ENCODE measurements at places on chromosomes 2 and 18. TPM values are rescaled to one million over a fixed set of nuclear protein-coding genes. Genes with fewer than 3 reads are reported as not detected.

DNA sequence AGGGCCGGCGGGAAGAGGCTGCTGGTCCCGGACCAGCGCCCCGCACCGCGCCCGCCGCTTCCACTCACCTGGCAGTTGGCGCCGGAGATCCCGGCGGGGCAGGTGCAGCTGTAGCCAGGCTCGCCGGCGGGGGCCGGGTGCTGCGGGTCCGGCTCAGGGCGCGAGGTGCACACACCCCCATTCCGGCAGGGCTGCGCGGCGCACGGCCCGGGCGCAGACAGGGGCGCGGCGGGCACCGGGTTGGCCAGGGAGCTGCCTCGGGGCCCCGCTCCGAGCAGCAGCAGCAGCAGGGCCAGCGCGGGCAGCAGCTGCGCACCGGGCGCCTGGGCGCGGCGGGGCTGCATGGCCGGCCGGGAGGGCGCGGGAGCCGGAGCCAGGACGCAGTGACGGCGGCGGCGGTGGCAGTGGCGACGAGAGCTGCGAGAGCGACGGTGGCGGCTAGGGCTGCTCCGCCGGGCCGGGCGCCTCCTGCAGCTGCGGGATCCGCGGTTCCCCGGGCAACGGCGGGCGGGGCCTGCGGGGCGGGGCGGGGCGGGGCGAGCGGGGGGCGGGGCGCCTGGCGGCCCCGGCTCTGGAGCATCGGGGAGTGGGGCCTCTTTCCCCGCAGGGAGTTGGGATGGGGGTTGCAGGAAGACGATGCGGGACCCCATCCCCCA lies at the start of gene DNER:
TSS of gene DNER (minus strand) at position 476 of the 656 bp plus-strand sequence. CDS start at position 344, 132 bp downstream.
- DNase-seq: no peak
- H3K27ac ChIP-seq: no peak within 1 kb of the TSS
- no peaks in the 10 kb centered on the region for H3K36me3 ChIP-seq
- H3K4me3 ChIP-seq: peak within 1 kb of the TSS; percentile 67
- H3K4me1 ChIP-seq: peaks cover 19% of the 10 kb centered on the region

GRCh38 chr2:236561874-236562273 lies 7.8 kb upstream of the ACKR3 start:
- H3K27me3 ChIP-seq: no peaks in the 10 kb centered on the region
- DNase-seq: no peak
- peaks cover 1% of the 10 kb centered on the region for H3K4me1 ChIP-seq
- no peaks in the 10 kb centered on the region for H3K36me3 ChIP-seq
- H3K4me3 ChIP-seq: no peak overlapping the region
- H3K27ac ChIP-seq: no peak overlapping the region

- H3K27ac ChIP-seq: peak overlapping the region; percentile 78
- DNase-seq: peak; percentile 39
- H3K27me3 ChIP-seq: no peaks in the 10 kb centered on the region
- H3K4me3 ChIP-seq: peak overlapping the region; percentile 83
- no peaks in the 10 kb centered on the region for H3K36me3 ChIP-seq
These were observed 230.9 kb upstream of the SMAD2 start for GRCh38 chr18:48161191-48161910.

GRCh38 chr2:160347269-160347863 lies 146.2 kb downstream of the RBMS1 start:
- H3K4me3 ChIP-seq: no peak overlapping the region
- no peaks in the 10 kb centered on the region for H3K27me3 ChIP-seq
- no peak overlapping the region for H3K27ac ChIP-seq
- no peaks in the 10 kb centered on the region for H3K36me3 ChIP-seq

Gene SULT1C4
- not detected for total RNA-seq

Gene ALKAL2
- 12.7 TPM for total RNA-seq

Gene KCNK3
- total RNA-seq: 6.9 TPM
